Dermis microvascular lymphatic vessel endothelial cell (primary cell): ENCODE measurements at places on chromosomes 5 and 9.

DNA sequence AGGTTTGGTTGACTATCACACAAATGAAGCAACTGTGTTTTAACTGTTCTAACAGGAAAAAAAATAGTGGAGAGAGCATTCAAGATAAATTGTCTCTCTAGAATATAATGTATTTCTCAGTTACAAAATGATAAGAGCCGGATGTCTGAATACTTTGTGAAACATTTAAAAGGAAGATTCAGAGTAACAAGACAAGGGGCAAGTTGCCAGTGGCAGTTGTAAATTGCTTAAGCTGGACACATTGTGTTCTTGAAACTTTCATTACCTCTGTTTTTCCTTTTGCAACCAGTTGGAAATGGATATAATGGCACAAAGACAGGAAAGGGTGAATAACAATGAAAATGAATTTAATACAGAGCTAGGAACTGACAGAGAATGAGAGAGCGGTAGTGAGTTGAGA is 15.2 kb upstream of the TBCA start:
- DNase-seq: no peak

GRCh38 chr5:171421331-171422262 is 2.1 kb downstream of the FGF18 start:
- no peak for DNase-seq

DNA sequence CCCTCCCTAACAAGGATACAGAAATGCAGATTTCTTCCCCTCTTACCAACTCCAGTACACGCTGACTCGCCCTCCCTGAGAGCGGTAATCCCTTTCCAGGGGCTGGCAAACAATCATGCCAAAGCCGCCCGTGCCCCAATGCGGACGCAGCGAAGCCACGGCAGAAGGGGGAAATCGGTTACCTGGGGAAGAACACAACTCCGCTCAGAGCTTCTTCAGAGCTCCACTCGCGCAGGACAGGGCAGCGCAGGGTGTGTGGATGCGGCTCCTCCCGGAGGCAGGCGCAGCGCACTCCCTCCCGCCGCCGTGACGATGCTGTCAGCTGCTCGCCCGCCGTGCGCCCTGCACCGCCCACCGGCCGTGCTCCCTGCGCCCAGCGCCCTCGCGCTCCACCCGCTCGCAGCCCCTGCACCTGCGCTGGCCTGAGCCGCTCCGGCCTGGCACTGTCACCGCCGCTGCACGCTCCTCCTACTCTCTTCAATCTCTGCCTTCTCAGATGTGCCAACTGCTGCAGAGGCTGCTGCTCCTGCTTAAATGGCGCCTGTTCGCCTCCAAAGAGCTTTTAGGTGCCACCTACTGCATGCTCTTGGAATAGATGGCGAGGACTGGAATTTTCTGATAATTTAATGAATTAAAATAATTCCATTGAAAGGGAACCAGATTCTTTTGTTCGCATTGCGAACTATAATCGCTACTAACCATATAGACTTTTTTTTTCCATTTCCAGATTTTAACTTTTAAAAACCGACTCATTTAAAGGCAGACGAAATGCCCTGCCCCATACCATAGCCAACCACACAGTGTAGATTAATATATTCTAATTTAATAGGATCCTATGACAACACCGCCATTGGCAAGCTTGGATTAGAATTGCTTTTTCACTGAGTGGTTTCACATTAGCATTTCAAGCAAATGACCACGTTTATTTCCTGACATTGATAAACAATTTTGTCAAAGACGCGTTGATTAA is at the start of gene DIRAS2:
TSS of gene DIRAS2 (minus strand) at position 255 of the 970 bp plus-strand sequence. CDS start 28,997 bp downstream, outside the sequence.
- DNase-seq: peak; percentile 31

DNA sequence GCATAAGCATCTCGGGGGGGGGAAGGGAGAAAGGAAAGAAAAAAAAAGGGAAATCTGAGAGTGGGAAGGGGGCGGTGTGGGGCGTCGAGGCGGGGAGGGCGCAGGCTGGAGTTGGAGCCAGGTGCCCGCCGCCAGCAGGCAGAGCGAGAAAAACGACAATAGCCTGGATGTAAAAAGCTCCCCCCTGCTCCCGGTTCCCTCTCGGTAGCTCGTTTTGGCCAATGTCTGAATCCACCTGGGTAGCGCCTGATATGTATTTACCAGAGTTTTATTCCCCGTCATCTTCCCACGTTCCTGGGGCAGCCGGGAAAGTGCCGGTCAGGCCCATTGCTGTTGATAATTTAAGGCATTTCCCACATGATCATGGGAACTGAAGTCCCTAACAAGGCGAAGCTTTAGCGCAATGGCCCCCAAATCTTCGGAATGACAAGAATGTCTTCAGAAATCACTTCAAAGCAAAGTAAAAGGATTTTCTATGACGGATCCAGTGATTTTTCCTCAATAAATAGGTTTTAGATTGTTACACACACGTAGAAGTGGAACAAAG is 3.0 kb upstream of the OTP start:
- no peak for DNase-seq

- no peak for DNase-seq
These were observed 221.2 kb upstream of the ANKH start for GRCh38 chr5:15092801-15093200.

GRCh38 chr5:106797996-106798395 is 872.7 kb downstream of the EFNA5 start:
- DNase-seq: no peak

DNA sequence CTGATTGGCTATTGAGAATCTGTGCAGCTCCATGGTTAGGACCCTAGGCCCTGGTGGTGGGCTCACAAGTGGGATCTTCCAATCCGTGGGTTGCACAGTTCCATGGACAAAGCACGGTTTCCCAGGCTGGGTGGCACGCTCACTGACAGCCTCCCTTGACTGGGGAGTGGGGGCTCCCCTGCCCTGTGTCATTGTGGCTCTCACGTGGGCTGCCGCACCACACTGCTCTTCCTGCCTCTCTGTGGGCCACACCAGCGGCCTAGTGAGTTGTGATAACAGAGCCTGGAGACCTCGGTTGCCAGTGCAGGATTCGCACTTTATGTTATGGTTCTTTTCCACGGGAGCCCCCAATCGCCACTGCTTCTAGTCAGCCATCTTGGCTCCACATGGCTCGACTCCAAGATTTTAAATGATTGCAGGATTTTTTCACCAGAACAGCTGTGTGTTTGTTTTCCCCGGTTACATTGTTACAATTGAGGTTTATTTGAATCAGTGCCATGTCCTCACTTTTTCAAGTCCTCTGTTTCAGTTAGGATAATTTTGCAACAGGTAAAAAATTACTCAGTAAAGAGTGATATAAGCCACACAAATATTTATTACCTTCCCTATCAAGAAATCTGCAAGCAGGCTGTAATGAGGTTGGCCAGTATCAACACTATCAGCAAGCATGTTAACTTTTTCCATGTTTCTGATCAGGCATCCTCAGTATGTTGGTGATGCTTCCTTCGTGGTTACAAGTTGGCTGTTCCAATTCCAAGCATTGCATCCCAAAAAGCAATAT is 253.8 kb downstream of the ZNF608 start:
- no peak for DNase-seq

DNA sequence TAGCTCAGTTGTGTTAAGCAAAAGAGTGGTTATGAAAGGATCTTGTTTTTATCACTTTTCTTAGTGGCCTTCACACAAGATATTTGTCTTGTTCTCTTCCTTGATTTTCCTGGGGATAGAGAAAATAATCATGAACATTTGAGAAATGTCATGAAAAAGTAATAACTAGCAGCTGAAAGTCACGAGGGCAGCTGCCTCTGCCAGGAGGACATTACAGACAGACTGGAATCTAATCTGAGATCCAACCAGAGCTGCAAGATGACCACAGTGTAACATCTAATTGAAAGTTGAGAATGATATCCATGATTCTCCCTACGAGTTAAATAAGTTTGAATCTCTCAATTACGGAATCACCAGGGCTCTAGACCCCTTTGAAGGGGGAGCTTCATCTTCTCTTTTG is 274.9 kb downstream of the ARHGAP26 start:
- no peak for DNase-seq

DNA sequence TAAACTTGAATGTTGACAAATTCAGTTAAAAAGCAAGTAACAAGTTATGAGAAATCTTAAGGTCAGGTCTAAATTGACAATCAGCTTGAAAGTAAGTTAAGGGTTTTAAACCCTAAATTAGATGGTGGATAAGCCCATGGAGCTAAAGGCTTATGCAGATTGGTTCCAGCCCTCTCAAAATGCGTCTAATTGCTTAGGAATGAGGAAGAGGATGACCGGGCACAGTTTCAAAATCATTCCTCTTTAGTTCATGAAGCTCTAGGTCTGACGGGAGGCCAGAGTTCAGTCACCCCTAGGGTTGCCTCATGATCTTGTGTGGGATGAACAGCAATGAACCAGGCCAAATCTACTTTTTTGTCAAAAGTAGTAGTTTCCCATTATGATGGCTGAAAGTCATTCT is 75.4 kb downstream of the SLC38A9 start:
- DNase-seq: no peak

GRCh38 chr9:224582-225520 is 10.2 kb downstream of the DOCK8 start:
- DNase-seq: no peak

- no peak for DNase-seq
These were observed 1.2 kb upstream of the PHF2 start for GRCh38 chr9:93574900-93575795.

GRCh38 chr5:77644371-77645157 is 6.1 kb upstream of the OTP start:
- DNase-seq: no peak

GRCh38 chr5:120808135-120808534 is 344.0 kb downstream of the PRR16 start:
- DNase-seq: no peak

DNA sequence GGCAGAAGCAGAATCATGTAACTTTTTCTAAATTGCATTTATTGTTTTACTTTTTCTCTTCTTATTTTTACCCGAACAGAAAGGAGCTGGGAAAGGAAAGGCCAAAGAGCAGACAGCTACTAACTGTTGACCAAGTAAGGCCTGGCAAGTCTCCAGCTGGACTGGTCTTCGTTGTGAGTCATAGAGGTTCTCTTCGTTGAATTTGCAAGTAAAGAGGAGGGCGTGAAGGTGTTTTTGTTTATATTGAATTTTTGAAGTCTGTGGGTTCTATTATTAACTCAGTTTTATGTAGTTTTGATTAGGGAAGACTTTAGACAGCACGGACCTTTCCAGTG is 416.5 kb upstream of the CCNH start:
- peak; percentile 36 for DNase-seq

DNA sequence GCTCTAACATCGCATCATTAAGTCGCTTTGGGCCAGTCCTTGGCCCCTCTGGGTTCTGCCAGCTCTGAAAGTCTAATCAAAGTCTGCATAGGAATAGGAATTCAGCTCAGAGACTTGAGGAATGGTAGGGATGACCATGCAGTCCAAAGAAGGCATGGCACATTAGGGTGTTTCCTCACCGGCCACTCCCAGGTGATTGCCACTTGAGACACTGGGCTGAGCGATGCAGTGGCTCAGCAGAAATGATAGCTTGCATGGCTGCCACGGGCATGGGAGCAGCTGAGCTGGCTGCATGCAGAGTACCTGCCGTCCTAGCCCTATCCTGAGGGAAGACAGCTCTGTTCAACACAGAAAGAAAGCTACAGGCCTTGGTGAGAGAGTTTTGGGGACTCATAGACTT is 28.8 kb downstream of the AFAP1L1 start:
- DNase-seq: no peak

GRCh38 chr5:87572090-87572489 is 159.4 kb upstream of the CCNH start:
- no peak for DNase-seq

DNA sequence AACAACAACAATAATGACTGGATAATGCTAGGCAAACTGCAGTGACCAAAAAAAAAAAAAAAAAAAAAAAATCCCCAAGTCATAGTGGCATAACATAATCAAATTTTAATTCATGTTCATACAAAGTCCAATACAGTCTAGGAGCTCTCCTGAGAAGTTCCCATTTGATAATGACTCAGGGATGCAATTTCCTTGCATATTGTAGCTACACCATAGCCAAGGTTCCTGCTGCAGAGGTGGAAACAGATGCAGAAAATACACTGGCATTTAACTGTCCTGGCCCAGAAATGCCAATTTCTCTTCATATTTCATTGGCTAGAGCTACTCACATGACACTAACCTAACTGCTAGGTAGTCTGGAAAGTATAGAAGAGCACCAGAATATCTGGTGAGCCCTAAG is 72.2 kb upstream of the SLC12A2 start:
- no peak for DNase-seq

DNA sequence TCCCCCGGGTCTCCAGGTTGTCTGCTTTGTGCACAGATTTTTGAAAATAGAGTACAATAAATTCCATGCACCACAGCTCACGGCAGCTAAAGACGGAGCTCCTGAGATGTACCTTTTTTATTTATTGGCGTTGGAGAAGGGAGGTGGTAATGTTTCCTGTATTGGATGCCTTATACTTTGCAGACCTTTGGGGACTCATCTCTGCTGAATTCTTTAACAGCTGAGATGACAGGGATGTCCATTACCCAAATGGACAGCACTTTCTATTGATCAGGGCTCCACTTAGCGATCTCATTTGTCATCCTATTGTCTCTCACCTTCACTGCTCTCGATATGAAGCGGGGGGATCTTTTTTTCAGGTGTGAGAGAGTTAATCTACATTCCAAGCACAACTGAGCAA is 137.8 kb downstream of the EFNA5 start:
- no peak for DNase-seq

- no peak for DNase-seq
These were observed 9.6 kb upstream of the OR5C1 start for GRCh38 chr9:122779181-122779580.

GRCh38 chr5:150399524-150400211 is 13.0 kb downstream of the CD74 start:
- DNase-seq: no peak
